ENCODE measurements at places on chromosomes 11 and 22. TPM values are rescaled to one million over a fixed set of nuclear protein-coding genes. Genes with fewer than 3 reads are reported as not detected.

Gene GRM5
- total RNA-seq = not detected

Gene LMO2
- 11.7 TPM for total RNA-seq

Gene MYEOV
- 4.7 TPM for total RNA-seq

Gene SOX10
- 0.44 TPM for total RNA-seq

Gene FOSL1
- 28.9 TPM for total RNA-seq

Gene CATSPERZ
- 1.3 TPM for total RNA-seq

Gene TBX10
- not detected for total RNA-seq

Gene OR6A2
- 0.08 TPM for total RNA-seq

Gene UBTFL1
- not detected for total RNA-seq

Gene MPPED1
- total RNA-seq = not detected
